Left forelimb (tissue), 1 donor: ENCODE measurements at places on chromosomes 7 and 10.
A peak's percentile ranks its signal among the peaks of the same experiment; 100 is the strongest.

GRCh38 chr10:78912361-78913218 is 156.2 kb upstream of the ZMIZ1 start:
- DNase-seq = no peak

GRCh38 chr10:30598105-30598776 is 31.3 kb downstream of the LYZL2 start:
- peak; percentile 6 for DNase-seq

- no peak for DNase-seq
Observed at GRCh38 chr10:15791816-15792524, 68.3 kb downstream of the MINDY3 start.

- DNase-seq = no peak
Observed at GRCh38 chr7:155820788-155821187, 8.5 kb upstream of the SHH start.

GRCh38 chr10:104318810-104319741 is 19.2 kb downstream of the ITPRIP start:
- no peak for DNase-seq

DNA sequence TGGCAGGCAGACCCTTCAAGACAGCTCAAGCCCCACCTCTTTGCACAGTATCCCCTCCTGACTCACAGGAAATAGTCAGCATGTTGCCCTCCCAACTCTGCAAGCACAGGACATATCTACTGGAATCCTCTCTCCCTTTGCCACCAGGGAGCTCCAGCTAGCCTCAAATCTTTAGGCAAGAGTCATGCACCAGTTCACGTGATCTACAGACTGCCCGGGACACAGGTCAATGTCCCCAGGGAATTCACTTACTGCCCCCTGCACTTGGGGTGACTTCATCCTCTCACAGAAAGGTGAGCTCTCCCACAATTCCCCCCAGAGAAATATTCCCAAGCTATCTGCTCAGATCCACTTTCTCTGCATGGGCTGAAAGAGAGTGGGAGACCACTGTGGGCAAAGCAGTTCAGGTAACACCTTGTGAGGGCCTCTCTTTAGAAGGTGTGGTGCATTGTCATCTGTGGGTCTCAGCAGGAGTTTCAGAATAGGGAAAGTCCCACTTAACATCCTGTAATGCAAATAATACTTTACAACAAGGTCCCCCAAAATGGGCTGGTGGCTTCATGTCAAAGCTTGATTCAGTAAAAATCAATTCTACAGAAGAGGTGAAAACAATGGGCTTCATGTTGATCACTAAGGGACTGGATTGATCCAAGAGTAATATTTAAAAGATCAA is 129.9 kb downstream of the NOC3L start:
- no peak for DNase-seq
